ENCODE measurements at places on chromosomes 1 and 21.

DNA sequence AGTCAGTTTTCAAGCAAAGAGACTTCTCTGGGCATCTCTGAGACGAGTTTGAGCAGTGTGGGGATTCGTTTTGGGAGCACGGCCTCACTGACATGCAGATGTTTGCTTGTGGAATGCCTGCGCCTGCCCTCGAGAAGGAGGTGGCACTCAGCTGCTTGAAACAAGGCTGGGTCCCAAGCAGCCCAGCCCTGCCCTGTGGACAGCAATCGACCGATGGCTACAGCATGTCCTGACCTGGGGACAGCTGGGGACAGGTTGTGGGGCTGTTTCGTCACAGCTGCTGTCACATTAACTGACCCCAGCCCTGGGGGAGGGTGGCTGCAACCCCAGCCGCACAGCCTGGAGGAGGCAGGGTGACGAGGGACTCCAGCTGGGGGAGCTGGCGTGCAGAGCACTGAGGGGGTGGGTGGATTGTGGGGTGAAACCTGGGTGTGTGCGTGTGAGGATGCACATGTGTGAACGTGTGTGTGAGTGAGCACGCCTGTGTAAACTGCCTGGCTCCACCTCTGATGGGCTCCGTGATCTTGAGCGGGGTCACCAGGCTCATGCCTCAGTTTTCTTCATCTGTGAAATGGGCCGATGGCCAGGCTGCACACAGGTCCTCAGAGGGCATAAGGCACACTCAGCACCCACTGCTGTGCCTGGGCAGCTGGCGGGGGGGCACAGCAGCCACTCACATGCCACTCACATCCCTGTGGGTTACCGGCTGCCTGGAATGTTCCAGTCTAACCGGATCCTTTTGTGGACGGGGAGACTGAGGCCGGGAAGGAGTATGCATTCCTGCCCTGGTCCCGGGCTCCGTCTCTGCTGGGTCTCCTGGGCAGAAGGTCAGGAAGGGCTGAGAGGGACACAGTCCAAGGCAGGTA lies 49.3 kb downstream of the COL18A1 start:
- no peak for DNase-seq

GRCh38 chr21:44344541-44345183 lies 5.5 kb upstream of the CFAP410 start:
- no peak for DNase-seq

- no peak for DNase-seq
Observed at GRCh38 chr21:28633839-28634555, 358.7 kb downstream of the LTN1 start.

- DNase-seq, result no peak
Observed at GRCh38 chr21:25893191-25893590, 158.4 kb downstream of the GABPA start.

- DNase-seq, result no peak
Observed at GRCh38 chr1:231800108-231800507, 173.5 kb downstream of the DISC1 start.

GRCh38 chr1:90149101-90149500 lies 154.2 kb downstream of the ZNF326 start:
- DNase-seq, result no peak

DNA sequence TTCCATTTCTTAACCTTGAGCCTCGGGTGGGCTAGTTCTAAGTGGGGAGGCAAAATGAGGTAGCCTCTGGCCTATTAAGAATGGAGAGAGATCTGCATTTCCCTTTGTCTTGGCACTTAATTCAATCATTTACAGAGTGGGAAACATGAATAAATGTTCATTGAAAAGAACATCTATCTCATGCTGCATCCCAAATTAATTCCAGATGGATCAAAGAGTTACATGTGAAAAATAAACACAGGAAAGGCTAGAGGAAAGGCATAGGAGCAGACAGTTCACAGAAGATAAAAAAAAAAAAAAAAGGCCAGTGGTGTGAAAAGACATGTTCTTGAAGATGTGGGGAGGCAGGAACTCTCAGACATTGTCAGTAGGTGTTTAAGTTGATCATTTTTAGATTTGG lies 35.7 kb upstream of the EPS8L3 start:
- DNase-seq, result no peak

DNA sequence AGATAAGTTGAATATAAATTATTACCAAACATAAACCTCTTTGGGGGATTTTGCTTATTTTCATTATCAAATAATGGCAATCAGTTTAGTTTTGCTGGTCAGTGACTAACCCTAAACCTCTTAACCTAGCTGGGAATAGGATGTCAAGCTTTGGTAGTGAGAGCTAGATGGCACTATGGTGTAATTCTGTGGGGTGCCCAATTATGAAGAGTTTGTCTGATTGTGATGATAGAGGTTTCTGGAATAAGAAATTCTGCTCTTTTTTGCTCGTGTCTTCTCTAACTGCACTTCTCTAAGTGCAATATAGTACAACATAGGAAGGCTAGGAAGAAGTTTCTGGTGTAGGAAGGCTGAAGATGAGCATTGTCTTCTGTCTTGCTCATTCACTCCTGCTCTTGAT lies 59.8 kb downstream of the XCL1 start:
- DNase-seq, result no peak
